ENCODE measurements at places on chromosomes 6 and 20.

DNA sequence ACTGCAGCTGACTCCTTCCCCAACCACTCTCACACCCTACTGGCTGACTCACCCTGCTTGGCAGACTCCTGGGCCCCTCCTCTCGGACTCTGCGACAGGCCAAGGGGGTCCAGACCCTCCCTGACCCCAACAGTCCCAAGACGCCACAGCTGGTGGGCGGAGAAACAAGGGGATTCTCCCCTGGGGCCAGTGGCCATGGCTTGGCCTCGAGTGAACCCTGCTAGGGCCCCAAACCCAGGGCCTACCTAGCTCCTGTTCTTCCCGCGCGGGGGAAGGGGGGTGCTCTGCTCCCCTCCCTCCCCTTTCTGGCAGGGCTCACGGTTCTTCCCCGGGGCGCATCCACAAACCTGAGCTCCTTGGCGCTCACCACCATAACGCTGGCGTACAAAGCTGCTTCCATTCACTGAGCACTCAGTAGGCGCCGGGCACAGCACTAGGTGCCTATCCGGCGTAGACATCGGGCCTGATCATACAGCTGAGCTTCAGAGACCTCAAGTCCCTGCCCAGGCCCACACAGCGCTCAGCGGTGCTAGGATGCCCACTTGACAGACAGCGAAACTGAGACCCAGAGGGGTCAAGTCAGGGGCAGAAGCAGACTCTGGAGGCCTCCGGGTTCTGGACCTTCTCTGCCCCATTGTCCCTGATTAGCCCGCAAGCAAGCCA, 597 bp downstream of the ADA start:
- DNase-seq: no peak

DNA sequence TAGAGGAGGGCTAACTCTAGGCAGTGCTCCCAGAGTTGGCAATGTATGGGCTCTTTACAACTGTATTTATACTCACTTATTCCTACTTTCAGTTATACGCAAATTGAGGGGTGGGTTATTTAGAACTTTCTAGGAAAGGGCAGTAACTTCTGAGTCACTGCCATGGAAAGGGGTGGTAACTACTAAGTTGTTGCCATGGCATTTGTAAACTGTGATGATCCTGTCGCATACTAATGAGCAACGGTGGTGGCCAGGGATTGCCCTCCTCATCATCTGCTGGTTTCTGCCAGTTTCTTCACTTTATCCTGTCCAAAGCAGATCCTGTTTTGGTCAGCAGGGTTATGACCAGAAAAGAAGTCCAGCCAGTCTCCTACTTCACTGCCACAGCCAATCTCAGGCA, 95.5 kb upstream of the PTPRT start:
- DNase-seq: no peak

GRCh38 chr20:43243672-43244269, 54.1 kb upstream of the PTPRT start:
- DNase-seq: peak; percentile 6

DNA sequence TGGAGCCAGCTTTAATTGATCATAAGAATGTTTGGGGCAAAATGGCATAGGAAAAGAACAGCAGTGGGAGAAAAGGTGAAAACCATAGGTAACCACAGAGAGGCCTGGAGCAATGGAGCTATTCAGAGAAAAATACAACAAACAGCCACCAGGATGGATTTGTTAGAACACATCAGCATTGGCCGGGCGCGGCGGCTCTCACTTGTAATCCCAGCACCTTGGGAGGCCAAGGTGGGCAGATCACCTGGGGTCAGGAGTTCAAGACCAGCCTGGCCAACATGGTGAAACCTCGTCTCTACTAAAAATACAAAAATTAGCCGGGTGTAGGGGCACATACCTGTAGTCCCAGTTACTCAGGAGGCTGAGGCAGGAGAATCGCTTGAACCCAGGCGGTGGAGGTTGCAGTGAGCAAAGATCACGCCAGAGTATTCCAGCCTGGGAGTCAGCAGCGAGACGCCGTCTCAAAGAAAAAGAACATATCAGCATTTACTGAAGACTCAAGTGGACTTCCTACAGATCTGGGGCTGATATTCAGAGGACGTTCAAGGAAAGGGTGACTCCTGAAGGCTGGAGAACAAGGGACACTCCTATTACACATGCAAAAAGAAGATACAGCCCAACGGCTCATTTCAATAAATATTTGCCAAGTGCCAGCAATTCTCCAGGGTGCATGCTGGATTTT, 20.2 kb downstream of the SNHG17 start:
- no peak for DNase-seq

GRCh38 chr6:53481323-53481722, 63.6 kb downstream of the GCLC start:
- no peak for DNase-seq

DNA sequence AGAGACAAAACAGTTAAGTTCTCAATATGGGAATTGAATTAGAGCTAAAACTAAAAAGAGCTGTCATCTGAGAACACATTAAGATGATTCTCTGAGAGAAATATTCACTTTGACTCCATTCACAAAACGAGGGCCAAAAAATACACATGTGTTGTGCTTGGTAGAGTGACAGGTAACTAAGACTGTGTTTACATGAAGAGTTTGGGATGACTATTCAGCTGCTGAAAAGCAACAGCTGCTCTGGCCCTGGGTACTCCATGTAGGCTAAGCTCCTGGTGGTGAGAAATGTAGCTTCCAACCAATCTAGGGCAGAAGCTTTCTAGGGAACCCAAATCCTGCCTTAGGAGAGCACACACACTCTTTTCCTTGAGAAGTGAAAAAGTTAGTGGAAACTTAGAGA, 184.5 kb downstream of the COL21A1 start:
- DNase-seq: no peak

GRCh38 chr20:60748086-60748485, 504.0 kb upstream of the CDH4 start:
- DNase-seq: no peak

DNA sequence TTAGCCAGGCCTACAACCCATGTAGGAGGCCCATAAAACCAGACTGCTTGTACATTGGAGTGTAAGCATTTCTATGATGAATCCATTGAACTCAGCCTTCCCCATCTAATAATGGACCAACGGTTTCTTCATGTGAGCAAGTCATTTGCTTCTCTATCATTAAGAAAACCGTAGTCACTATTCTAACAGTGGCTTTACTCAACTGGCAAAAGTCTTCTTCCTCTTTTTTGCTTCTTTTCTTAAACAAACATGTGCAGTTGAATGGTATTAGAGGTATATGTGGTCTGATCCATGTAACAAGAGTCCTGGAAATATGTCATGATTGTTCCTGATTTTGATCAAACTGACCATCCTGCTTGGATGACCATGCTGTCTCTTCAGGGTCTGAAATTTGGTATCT, 132.4 kb upstream of the STXBP5 start:
- DNase-seq: no peak

DNA sequence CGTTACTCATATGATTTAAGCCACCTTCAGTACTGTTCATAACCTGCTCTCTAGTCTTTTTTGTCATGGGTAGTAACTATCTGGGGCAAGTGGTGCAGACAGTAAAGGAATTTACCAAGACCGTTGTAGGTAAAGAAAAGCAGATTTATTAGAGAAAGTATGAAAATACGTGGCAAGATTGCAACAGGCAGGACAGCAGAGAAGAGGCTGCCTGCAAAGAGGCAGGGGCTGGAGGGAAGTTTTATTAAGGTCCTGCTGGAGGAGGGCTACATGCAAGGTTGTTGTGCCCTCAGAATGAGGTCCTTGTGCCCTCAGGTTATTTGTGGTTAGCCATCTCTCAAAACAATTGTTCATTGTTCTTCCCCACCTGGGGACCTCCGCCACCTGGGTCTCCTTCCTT, 444.3 kb downstream of the BCKDHB start:
- DNase-seq: no peak

DNA sequence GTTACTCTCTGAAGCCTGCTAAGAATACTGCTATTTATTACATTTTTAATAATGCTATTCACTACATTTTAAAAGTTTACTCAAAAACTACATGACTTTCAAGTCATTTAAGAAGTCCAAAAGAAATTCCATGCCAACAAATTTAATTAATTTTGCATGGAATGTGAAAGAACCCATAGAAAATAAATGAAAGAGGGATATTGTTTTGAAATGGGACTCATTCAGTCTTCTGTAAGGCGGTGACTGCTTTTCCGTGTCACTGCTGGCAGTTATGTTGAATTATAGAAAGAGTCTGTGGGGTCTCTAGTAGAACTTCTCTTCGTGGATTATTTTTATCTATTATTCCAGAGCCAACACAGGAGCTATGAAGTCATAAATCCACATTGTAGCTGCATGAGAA, 211.2 kb downstream of the LAMA2 start:
- no peak for DNase-seq

- DNase-seq: no peak
Observed at GRCh38 chr6:158646023-158646910, 1.7 kb upstream of the DYNLT1 start.

GRCh38 chr6:43770372-43771209, 580 bp downstream of the VEGFA start:
- no peak for DNase-seq

- DNase-seq: no peak
Observed at GRCh38 chr20:16552015-16552414, 21.2 kb downstream of the KIF16B start.

DNA sequence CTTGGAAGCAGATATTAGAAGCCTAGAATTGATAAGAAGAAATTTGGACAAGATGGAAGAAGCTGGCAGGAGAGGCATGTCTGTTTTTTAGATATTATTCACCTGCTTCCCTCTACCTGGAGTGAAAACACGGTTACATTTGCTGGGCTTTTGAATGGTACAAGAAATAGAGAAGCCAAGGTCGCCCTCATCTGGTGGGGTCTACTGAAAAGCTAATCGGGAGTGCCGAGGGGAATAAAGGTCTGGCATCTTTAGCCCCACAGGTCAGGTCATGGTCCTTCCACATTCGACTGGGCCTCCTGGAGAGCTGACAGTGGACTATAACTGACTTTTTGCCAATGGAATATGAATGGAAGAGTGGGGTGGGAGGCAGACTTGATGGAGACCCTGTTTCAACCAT, 4.6 kb upstream of the C2 start:
- DNase-seq: no peak

DNA sequence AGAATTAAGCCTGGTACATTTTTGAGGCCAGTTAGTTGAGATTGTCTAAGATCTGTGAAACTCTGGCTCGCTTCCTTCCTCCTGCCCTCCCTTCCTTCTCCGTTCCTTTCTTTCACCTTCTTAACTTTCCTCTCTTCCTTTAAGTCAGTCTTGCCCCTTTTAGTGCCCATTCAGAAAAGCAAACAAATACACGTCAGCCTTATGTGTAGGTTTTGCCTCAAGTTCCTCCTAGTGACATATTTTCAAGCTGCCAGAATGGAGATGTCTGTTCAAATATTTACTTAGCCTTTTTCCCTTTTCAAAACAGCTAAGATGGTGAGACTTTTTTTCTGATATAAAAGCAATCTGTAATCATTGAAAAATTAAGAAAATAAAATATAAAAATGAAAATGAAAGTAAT, 178.4 kb downstream of the FARS2 start:
- no peak for DNase-seq

DNA sequence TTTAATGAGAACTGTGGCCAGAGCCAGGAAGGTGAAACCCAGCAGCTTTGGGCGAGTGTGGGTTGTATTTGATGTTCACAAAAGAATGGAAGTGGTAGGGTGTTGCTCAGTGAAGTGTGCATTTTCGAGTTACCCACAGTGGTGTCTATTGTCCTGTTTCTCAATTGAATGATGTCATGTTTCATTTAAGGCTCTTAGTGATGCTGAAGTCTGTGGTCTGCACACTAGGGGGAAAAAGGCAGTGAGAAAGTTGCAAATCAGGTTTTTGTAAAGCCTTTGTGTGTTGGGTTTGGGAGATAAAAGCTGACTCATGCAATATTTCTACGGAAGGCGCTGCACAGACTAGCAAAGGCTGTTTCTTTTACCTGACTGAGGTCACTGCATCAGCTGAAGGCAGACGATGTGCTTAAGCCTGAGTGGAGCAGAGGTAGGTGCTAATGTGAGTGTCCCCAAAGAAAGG, 121.1 kb downstream of the PLEKHG1 start:
- DNase-seq: no peak

GRCh38 chr6:5632348-5632935, 371.1 kb downstream of the FARS2 start:
- DNase-seq: no peak

DNA sequence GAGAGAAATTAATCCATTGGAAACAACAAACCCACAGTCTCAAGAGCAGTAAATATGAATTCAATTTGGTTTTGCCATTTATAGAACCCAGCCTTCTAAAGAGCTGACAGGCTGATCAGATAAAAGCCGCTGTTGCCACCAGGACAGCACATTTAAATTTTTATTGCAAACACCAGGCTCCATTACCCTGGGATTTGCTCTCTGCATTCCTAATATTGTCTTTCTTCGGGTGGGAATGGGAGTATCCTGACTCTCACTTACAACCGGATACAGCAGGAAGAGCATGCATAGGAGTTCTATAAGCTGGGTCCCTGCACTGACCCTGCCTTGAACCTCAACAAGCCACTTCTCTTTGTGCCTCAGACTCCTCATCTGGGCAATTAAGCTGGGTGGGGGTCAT, 142.9 kb downstream of the LRFN2 start:
- DNase-seq: no peak

DNA sequence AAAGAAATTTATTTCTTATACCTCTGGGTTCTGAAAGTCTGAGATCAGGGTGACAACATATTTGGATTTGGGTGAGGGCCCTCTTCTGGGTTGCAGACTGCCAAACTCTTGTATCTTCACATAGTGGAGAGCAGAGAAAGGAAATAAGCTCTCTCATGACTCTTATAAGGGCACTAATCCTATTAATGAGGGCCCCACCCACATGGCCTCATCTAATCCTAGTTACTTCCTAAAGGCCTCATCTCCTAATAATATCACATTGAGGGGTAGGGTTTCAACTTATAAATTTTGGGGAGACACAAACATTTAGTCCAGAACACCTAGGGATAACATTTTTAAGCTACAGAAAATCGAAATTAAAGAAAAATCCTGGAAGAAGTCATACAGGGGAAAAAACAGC, 5.1 kb upstream of the ZNF391 start:
- DNase-seq: no peak

DNA sequence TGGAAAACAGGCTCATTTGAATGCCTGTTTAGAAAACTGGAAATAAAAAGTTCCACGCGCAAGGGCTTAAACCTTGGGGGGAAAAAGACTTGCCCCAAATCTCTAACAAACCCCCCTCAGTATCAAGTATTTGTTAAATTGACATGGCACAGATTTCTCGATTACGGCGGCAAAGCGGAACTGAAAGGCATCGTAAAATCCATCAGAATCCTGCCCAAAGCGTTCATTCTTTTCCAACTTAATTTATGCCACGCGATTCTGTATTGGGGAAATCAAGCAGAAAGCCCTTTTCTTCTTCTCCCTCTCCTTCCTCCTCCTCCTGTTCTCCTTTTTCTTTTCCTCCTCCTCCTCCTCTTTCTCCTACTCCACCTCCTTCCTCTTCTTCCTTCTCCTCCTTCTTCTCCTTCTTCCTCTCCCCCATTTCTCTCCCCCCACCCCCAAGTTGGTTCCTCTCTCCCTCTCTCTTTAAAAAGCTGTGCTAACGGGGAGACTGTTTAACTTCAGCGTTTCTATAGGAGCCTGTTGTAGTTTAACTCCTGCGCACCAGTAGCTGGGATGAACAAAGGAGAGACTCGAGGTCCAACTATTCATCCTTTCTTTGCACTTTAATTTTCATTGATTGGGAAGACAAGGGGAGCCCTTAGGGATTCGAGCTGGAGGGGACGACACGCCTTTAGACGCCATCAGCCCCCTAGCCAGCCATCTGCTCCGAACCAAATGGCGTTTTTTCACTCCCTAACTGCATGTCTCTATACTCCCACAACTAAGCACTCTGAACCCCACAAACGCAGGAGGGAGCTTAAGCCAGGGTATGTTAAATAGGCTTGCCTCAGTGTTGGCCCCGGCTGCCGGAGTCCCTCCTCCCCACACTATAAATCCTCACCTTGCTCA, 2.7 kb upstream of the DLL1 start:
- peak; percentile 9 for DNase-seq

All from NCI-H1930 (cell line).